ENCODE measurements at places on chromosomes 5 and 9.

DNA sequence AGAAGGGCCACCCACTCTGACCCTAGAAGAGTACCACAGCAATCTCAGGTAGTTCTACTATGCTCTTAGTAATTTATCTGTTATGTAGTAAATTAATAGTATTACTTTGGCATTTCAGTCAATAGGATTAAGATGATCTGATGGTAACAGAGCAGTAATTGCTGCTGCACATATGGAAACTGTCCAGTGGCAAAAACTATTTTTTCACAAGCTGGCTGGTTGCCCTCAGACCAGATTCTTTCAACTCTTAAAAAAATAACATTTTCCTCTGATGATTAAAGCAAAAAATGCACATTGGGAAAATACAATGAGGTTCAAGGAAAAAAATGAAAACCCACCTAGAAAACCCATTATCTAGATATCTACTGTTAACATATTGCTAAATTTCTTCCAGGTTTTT, 19.7 kb downstream of the GLRA1 start:
- DNase-seq = no peak

- no peak for DNase-seq
Measured at GRCh38 chr9:137320555-137321384, 18.7 kb upstream of the NRARP start.

DNA sequence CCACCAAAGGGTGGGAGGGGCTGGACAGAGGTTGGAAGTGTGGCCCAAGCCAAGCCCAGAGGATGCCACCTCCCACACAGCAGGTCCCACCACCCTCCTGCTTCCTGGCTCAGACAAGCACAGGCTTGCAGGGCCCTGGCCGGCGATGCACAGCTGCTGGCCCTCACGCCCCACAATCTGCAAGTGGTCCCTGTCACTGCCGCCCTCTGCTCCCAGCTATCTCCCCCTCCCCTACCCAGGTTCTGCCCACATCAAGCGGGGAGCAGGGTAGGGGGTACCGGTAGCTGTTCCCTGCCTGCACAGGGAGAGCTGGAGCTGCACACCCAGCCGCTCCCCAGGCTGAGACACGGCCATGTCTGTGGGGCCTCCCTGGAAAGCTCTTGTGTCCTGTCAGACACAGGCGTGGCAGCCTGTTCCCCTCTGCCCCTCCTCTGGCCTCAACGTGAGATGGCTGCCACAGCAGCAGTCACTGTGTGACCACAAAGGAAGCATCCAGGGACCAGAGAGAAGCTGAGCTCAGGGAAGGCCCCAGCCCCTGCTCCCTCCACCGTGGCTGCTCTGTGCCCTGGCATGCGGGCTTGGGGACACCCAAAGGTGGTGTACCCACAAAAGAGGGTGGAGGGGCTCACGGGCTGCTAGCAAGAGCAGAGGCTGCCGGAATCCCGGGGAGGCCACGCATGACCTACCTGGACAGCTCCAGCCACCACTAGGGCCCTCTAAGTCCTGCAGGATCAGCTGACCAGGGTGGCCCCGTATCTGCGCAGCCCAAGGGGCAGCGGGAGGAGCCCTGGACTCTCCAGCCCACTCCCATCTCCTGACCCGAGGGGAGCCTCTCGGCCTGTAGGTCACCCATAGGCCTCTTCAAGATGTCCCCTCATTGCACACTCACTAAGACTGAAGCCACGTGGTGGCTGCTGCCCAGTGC, 10.9 kb upstream of the ZDHHC11 start:
- no peak for DNase-seq

DNA sequence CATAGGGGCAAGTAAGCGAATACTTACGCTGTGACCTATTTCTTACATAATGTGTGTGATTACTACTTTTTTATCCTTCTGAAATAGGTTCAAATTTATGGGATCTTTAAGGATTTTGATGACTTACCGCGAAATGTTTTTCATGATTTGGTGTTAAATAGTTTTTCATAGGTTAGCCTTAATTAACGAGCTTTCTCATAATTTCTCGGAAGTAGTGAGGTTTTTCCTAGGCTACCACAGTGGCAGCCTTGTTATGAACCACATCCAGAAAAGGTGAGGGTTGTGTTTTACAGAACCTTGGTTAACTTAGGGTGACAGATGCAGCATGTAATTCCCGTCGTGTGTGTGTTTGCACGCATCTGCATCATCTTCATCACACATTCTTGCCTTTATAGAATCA, 1.3 kb downstream of the SH3GL2 start:
- no peak for DNase-seq

DNA sequence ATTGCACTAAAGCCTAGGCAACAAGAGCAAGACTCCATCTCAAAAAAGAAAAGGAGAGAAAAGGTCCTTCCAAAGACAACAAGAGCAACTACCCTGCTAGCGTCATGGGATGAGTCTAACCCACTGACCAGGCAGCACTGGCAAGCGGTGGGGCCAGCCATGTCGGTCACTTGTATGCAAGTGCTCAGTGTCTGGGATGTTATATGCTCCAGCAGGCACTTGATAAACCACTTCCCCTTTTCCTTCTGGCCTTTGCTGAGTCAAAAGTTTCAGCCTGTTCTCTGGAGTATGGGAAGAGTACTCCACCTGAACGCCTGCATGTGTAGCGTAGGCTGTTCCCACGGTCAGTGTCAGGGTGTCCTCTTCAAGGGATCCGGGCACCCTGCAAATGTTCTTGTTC, 9.2 kb upstream of the MXD3 start:
- DNase-seq = no peak

- no peak for DNase-seq
Measured at GRCh38 chr5:61344187-61344944, 12.3 kb downstream of the ZSWIM6 start.

DNA sequence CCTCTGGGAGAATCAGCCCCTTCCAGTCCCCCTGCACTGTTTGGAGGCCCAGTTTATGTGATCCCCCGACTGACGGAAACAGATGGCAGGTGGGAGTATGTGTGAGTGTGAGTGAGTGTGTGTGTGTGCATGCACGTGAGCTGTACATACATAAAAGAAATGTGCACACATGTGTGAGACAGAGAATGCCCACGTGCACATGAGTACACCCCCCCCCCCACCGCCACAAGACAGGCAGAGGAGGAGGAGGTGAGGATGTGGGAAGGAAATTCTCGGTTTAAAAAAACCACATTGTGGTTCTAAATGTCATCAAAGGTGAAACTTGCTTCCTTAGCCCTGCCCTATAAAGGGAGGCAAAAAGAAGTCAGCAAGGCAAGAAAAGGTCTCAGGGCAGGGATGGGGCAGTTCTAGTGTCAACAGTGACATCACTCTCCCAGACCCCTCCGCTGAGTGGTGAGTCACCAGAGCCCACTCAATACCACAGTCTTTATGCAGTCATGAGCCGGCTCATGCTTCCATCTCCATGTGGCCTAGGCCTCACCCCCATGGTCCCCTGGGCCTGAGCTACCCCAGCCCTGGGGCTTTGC, 79.2 kb upstream of the HSPA9 start:
- DNase-seq = peak; percentile 80

Data from CD8-positive, alpha-beta memory T cell (primary cell).